IMR-90 (cell line): ENCODE measurements at places on chromosomes 5 and 9. TPM values are rescaled to one million over a fixed set of nuclear protein-coding genes. Genes with fewer than 3 reads are reported as not detected.

The SPATA31D4 gene
- not detected in 2 replicates for total RNA-seq

The ADRA1B gene
- total RNA-seq: 0.18 and 0.56 TPM in 2 replicates

The ZNF300 gene
- total RNA-seq: 6.1 and 7.5 TPM in 2 replicates

The CRHBP gene
- 0.28 TPM in 1 of 2 replicates, not detected in the other for total RNA-seq

DNA sequence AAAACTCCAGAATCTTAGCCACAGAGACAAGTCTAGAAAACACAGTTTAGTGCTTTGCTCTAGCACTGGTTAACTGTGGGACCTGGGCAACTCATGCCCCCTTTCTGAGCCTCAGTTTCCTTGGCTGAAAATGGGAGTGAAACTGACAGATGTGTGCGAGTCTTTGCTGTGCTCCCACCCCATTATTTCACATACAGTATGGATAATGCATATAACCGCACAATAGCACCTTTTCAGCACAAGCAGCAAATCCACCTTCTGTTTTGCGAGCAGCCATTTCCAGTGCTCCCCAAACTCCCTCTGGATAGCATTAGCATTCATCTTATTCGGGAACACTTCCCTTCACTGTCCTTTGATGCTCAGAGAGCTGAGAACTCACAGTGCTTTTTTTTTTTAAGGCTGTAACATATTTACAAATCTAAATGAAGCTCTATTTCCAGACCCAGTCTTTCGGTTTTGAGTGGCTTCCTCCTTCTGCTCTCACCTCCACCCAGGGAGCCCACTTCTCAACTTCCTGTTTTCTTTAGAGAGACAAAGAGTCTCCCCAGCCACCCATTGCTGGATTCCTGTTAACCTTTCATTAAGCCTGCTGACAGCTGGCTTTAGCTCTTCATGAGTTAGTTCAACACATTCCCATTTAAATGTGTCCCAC lies 49.2 kb downstream of the TIMD4 start:
- no peak for DNase-seq

GRCh38 chr9:71835596-71835995 lies 67.3 kb upstream of the CEMIP2 start:
- no peak for DNase-seq

- DNase-seq: no peak
Observed at GRCh38 chr9:89915187-89915586, 310.4 kb downstream of the GADD45G start.
